ENCODE measurements at places on chromosomes 11 and 22.

GRCh38 chr22:43423046-43423445 is 11.2 kb downstream of the MPPED1 start:
- no peak for DNase-seq

GRCh38 chr11:6911948-6912347 is 8.9 kb upstream of the OR2D3 start:
- peak; percentile 60 for DNase-seq

DNA sequence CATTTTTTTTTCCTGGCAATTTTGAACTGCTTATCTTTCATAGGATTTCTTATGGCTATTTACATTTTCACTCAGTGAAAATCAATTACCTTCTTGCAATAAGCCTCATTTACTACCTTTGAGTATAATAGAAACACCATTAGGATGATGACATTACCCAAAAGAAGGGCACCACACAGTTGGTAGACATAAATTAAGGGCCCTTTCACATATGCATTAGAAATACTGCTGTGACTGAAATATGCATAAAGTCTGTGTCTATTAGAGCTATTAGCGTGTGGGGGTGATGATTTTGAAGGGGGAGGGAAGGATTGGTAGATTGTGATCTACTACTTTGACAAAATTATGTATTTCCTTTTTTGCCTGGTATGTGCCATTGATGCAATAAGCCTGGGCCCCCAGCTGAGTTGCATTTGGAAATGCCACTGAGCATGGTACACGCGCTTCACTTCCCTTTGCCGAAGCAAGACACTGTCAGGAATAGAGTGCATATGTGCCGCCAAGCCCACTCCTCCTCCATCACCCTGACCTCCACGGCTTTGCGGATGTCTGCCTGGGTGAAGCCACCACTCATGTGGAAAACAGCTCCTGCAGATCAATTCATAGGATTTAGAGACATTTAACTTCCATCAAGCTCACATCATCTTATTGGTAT is 339.3 kb downstream of the DCDC1 start:
- no peak for DNase-seq

DNA sequence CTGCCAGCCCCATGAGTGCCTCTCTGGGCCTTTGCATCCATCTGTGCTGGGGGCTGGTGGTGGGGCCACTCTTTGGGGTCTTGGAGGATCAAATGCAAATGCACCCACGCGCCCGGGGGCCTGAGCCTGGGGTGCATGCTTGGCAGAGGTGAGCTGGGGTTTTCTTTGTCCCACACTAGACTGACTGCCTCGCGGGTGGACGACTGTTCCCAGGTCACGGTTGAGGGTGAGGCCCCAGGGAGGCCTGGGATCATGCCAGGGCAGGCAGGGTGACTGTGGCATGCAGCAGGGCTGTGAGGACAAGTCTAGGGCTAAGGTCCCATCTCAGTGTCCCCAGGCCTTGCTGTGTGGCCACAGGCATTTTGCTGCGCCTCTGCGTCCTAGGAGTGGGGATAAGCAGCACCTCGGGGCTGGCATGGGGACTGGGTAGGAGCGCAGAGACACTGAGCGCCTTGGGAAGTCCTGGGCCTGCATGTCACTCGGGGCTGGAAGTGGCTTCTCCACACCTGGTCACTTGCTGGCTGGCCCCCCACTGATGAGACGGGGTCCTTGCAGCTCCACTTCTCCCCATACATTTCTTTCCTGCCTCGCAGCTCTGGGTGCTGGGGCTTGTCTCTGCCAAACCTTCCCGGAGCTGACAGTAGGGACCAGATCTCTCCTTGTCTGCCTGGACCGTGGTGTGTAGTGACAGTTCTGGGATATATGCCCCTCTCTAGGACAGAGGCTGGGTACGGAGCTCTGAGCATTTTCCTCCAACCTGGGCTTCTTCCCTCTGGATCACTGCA is 133.1 kb downstream of the CTTN start:
- DNase-seq, result no peak

DNA sequence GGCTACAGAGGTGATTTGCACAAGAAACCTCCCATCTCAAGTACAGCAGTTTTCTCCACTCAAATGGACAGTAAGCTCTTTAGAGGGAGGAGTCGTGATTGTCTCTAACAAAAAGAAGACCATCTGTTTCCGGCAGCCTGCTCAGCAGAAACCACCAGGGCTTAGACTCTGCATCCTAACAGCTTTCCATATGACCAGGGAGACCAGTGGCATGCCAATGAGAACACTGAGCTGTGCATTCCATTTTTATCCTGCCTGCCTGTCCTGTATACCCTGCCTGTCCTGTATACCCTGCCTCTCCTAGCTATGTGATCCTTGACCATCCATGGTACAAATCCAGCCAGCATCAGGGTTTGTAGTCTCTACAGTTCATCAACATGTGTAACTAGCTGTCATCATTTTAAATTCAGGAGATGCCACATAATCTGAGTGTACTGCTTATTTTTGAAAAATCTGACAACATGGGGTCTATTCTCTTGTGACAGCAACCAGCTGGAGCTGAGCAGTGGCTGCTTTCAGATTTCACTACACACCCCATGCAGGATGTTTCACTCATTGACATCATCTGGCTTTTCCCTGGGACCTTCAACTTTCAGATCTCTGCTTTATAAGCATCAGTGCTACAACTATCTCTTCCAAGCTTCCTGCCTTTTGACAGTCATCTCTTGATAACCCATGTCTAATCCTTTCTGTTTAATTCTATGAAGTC is 50.5 kb upstream of the POU2AF2 start:
- no peak for DNase-seq

DNA sequence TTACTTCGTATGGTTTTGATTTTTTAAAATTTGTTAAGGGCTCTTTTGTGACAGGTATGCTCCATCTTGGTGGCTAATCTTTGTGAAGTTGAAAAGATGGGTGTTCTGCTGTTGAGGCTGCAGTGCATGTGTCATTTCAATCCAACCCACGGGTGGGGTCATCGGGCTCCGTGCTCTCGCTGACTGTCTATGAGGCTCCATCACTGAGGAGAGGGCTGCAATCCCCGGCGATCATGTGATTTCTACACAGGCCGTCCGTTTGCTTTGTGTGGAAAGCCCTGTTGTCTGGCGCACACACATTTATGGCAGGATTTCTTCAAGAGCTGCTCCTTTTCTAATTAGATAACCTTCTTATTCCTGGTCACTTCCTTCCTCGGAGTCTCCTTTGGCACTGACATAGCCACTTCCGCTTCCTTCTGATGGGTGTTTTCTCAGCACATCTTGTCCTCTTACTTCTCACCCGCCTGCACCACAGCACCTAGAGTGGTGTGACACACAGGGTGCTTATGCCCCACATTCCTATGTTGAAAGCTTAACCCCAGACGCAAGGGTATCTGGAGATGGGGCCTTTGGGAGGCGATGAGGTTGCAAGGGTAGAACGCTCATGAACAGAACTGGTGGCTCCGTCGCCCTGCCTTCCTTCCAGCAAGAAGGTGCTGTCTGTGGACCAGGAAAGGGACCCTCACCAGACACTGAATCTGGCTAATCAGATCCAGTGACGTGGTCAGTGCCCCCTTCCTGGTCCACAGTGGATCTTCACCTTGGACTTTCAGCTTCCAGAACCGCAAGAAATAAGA is 9.4 kb downstream of the MOB2 start:
- DNase-seq, result no peak

DNA sequence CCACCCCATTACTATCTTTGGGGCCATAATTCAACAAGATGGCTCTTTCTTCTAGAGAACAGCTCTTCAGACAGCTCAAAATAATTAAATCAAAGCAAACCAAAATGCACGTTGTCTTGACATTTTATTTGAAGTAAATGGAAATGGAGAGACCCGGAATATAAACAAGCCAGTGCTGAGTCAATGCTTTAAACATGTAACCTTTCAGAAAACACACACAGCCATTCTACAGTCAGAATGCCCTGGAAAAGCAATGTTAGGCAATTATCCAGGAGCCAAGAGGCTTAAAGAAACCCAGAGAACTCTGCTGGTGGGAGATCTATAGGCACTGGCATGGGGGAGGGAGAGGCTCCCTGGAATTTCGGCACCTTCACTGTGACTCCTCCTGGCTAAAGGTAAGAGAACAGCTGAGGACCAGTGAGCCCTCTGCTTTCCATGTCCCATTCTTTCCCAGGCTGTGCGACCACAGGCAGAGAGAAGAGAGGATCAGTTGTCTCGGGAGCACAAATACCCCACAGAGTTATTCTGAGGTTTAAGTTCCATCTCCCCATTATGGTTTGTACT is 254.0 kb upstream of the CCDC90B start:
- DNase-seq, result no peak

GRCh38 chr11:117693344-117693743 is 103.7 kb downstream of the DSCAML1 start:
- DNase-seq, result peak; percentile 34

DNA sequence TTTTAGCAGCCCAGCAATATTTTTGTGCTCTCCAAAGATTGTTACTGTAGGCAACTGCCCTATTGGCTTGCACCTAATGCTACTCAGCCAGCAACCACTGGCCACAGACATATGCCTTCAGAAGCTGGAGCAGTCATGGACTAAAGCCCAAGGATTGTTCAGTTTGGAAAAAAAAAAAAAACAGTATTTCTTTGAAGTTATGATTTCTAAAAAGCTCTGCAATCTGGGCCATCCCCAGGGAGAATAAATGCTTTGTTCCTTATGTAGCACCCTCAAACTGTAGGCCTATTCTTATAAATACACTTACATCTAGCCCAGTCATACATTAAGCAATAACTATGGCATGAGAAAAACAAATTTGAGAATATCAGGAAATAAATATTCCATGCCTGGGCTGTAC is 2190.5 kb upstream of the RAG2 start:
- no peak for DNase-seq

DNA sequence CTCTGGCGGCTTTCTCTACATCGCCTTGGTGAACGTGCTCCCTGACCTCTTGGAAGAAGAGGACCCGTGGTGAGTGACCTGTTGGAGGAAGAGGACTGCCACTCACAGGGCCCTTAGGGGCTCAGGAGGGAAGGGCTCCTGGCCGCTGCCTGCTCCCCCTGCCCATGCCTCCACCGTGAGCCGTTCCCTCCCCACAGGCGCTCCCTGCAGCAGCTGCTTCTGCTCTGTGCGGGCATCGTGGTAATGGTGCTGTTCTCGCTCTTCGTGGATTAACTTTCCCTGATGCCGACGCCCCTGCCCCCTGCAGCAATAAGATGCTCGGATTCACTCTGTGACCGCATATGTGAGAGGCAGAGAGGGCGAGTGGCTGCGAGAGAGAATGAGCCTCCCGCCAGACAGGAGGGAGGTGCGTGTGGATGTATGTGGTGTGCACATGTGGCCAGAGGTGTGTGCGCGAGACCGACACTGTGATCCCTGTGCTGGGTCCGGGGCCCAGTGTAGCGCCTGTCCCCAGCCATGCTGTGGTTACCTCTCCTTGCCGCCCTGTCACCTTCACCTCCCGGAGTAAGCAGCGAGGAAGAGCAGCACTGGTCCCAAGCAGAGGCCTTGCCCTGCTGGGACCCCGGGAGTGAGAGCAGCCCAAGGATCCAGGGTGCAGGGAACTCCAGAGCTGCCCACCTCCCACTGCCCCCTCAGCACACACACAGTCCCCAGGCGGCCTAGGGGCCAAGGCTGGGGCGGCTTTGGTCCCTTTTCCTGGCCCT is 6.9 kb downstream of the SLC39A13 start:
- DNase-seq, result no peak

DNA sequence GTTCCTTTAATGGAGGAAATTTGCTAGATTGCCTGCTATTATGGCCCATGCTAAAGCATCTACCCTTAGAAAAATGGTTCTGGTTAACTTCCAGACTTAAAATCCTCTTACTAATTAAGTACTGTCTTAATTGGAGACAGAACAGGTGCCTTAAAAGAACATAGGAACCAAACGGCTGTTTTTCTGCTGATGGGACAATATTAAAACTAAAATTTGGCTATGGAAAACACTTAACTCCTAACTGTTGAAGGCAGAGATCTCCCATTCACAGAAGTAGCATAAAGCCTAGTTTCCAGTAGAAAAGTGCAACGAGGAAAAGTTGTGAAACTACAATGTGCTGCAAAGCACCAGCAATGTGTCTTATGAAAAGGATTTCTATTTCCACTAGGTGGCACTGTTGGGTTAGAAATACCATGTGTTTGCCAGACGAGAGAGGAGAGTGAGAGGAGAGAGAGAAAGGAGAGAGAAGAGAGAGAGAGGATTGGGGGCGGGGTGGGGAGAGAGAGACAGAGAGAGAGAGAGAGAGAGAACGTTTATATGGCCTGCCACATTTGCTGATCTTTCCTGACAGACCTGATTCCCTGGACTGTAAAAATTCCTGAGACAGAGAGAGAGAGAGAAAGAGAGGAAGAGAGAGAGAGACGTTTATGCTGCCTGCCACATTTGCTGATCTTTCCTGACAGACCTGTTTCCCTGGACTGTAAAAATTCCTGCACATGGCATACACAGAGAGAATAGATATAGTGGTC is 51.5 kb downstream of the FAM181B start:
- DNase-seq, result peak; percentile 85

DNA sequence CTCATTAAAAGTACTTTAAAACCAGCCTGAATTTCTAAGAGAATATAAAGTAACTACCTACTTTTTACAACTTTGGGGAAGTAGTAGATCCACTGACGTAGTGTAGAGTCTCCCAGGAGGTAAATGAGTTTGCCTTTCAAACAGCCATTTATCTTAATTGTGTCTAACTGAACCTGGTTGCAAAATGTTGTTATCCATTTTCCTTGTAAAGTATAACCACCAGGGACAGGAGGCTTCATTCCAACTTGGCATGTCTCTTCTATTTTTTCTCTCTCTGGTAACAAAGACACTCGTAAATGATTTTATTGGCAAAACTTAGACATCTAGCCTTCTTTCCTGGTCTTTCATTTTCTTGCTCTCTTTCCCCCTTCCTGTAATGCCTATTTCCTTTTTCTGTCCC is 36.9 kb downstream of the NXPE1 start:
- no peak for DNase-seq

GRCh38 chr11:76706667-76707066 is 36.1 kb upstream of the LRRC32 start:
- peak; percentile 49 for DNase-seq

GRCh38 chr11:108727665-108728064 is 62.8 kb downstream of the DDX10 start:
- no peak for DNase-seq

GRCh38 chr11:16607675-16608644 is 130.5 kb upstream of the C11orf58 start:
- peak; percentile 79 for DNase-seq

- peak; percentile 46 for DNase-seq
Measured at GRCh38 chr11:34215806-34216453, 110.5 kb downstream of the NAT10 start.

- no peak for DNase-seq
Measured at GRCh38 chr11:66728038-66728692, 851 bp downstream of the SPTBN2 start.

- no peak for DNase-seq
Measured at GRCh38 chr11:120548682-120549209, 37.2 kb downstream of the GRIK4 start.

- no peak for DNase-seq
Measured at GRCh38 chr11:84413549-84413948, 1127.4 kb upstream of the CCDC90B start.

DNA sequence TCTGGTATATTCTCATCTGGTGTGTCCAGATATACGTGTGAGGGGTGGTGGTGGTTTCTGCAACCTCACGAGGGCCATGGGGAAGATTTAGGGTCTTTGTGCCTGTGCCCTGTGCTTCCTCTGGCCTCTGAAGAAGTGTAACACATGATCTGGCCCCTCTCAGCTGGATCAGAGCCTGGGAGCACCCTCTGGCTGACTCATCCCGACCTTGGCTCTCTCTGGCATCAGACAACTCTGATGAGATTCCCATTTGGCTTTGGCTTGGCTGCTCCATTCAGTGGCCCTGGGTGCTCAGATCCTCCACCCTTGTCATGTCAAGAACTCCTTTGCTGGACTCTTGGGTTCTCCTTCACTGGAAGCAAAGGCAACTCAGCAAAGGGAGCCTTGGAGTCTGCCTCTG is 45.2 kb downstream of the RASSF10 start:
- no peak for DNase-seq
